Brain pericyte (primary cell): ENCODE measurements at places on chromosomes 12 and 14.

DNA sequence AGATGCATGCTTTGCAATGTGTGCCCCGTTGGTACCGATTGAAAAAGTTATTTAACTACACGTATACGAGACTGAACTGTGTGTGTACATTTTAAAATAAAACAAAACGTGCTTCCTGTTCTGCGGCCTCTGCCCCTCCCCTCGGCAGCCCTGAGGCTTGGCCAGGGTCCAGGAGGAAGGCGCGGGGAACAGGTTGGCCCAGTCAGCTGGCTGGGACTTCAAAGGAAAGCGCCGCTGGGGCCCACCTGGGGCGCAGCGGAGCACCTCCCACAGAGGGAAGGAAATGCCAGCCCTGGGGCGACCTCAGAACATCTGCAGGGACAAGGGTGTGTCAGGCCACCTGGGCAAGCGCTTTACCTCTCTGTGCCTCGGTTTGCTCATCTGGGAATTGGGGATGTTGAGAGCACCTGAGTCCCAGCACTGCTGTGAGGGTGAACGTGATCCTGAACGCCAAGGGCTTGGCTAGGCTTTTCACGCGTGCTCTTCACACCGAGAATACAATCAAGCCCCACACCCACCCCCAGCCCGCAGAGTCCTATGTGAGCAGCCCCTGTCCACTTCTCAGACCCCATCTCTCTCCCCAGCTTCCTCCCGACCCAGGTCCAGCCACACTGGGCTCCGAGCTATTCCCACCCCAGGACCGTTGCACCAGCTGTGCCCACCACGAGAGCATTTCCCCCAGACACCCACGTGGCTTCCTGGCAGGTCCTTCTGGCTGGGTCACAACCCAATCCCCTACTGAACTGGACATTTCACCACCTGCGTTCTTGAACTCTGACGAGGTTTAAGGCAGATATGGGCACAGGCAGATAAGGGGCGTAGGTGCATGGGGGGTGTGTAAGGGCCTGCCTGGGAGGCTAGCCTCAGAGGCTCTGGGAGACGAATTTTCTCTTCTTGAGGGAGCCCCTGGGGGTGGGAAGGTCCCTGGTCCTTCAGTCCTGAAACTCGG, 41.9 kb upstream of the NCOR2 start:
- DNase-seq = no peak

DNA sequence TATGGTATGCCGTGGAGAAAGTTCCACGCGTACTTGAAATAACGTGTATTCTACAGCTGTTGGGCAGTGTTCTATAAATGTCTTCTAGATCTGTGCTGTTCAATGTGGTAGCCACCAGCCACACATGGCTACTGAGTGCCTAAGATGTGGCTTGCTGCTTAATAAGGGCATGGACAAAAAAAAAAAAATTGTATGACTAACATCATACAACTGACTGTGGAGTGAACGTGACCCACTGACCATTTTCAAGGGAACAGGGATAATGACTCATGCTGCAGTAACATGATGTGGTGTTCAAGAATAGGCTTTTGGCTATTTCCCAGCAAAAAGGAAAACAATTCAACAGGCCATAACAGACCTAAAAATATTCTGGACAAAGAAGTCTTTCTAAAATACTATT, 13.0 kb downstream of the ATG14 start:
- peak; percentile 85 for DNase-seq

DNA sequence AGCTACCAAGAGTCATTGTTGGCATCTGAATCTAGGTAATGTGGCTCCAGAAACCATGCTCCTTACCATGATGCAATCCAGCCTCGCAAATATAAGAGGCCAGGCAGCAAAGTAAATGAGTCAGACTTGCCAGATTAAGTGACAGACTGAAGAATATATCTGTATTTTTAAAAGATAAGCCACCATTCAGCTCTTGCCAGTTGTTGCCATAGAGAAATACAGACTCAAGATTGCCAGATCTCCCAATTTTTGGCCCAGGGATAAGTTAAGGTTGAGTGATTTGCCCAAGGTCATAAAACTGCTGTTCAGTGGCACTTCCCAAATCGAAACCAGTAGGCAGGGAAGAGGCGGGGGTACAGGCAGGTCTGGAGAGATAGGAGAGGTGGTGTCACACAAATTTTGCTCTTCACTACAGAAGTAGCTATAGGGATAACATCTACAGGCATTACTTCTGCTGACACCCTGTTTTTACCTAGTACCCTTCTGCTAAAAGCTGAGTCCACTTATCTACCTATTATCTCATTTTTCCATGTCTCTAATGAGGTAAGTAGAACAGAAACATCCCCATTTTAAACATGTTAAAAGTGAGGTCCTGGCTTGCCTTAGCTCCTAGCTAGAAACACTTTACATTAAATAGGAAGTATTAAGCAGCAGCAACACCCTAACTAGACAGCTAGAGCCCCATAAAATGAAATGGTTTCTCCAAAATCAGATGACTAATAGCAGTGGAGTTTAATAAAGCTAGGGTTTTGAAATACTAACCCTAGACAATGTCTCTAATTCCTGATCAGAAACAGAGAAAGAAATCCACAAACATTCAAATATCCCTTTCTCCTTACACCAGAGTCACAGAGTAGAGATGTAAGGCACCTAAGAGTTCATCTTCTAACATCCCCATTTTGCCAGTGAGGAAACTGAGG, 19.5 kb downstream of the DCAF5 start:
- no peak for DNase-seq

DNA sequence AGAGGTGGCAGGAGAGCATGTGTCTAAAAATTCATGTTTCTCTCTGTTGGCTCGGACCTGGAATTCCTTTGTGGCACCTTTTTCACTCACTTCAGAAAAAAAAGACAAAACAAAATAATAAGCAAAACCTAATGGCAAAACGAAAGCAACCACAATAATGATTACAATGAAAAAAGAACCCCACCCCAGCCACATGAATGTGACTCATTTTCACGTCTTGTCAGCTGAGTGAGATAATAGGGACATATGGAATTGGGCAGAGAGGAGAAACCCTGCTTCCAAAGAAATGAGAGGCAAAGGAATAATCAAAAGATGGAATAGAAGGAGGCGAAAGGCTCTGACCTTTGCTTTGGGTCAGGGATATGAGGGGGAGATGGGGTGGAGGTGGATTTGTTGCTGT, 143.4 kb downstream of the SLC8A3 start:
- no peak for DNase-seq

- no peak for DNase-seq
These were observed 55.9 kb downstream of the C2CD5 start for GRCh38 chr12:22488478-22488877.

DNA sequence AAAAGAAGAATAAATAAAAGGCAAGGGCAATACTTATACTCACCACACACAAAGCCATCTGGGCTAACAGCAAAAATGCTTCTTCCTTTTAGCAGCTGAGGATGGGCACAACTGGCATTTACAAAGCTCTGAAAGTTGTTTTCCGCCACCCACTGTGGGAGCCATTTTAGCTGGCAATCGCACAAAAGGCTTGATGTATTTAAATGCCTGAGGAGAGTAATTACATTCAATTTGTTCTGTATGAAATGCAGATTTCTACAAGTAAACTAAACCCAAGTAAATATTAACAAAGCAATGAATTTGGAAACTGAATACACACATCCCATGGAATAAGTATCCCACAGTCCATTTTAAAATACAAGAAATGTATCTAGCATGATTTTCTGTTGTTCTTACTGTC, 37.5 kb downstream of the LRIG3 start:
- DNase-seq = no peak

DNA sequence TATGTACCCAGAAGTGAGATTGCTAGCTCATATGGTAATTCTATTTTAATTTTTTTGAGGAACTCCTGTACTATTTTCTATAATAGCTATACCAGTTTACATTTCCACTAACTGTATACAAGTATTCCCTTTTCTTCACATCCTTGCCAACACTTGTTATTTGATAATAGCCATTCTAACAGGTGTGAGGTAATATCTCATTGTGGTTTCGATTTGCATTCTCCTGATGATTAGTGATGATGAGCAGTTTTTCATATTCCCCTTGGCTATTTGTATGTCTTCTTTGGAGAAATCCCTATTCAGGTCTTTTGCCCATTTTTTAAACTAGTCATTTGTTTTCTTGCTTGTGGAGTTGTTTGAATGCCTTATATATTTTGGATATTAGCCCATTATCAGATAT, 121.3 kb downstream of the BBS10 start:
- DNase-seq = no peak

DNA sequence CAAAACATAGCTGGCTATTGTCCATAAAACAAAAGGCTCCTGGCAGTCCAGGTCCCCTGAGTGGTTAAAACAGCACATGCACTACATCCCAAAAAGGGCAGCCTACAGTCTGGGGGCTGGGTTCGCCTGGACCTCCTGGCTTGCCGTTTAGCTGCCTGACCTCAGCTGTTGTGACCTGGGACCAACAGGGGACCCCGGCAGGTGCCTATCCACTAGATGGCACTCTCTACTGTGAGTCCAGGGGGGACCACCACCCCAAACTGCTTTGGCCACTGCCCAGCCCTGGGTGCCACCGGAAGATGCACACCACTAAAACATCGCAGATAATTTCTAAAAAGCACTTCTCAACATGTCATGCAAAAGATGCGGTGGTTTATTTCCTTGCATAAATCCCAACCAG, 2.9 kb upstream of the RTL1 start:
- no peak for DNase-seq

- DNase-seq = no peak
These were observed 236.3 kb upstream of the NAV3 start for GRCh38 chr12:77594366-77594765.

GRCh38 chr12:123265851-123266678, 5.6 kb downstream of the CDK2AP1 start:
- no peak for DNase-seq

DNA sequence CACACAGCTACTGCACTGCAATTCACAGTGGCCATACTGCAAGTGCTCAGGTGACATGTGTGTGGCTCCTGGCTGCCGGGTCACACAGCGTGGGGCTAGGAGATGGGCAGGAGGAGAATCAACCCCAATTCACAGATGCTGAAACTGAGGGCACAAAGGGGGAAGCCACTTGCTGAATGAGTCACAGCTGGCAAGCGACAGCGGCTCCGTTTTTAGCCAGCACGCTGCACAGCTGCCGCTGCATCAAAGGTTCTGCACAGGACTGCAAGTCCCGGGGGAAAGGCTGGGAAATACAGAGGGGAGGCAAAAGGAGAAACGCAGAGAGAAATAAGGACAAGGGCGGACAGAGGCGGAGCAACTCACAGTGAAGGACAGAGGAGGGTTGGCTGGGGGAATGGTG, 57.9 kb downstream of the KDM2B start:
- no peak for DNase-seq

- DNase-seq = no peak
These were observed 35.4 kb upstream of the DIO3 start for GRCh38 chr14:101525640-101526527.

DNA sequence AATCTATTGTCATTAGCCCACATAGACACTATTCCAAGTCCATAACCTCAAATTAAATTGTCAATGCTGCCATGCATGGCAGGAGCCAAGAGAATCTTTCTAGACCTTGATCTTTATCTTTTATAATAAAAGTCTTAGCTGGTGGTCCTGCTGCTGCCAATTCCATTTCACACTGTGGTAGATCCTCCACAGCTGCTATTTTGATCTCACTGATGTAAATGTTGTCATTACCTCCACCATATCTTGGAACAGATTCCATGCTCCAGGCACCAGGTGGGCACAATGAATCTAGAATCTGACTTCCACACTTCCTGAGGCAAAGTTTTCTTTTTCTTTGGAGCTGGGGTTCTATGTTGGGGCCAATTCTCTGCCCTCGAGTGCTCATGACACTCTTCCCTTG, 161.2 kb downstream of the TMTC3 start:
- DNase-seq = no peak
